H54 (cell line): ENCODE measurements at places on chromosomes 6 and 20.

- no peak for DNase-seq
These were observed 111.3 kb downstream of the PRDM1 start for GRCh38 chr6:106197441-106197840.

DNA sequence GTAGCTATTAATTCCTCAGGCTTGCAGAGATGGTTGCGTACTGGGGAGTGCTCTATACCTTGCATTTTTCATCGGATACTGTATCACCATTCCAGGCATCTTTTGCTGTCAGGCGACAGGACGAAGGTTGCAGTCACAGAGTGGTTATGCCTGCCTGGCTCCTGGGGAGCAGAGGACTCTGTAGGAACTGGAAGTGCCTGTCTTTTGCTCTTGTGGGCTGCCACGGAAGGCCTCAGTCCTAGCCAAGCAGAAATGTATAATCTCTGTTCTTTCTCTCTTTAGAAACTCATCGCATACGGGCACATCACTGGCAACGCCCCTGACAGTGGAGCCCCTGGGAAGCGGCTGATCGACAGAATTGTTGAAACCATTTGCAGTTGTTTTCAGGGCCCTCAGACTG is 29.5 kb downstream of the ARFGEF2 start:
- DNase-seq = no peak

GRCh38 chr6:78561015-78561414 is 306.3 kb upstream of the IRAK1BP1 start:
- no peak for DNase-seq

DNA sequence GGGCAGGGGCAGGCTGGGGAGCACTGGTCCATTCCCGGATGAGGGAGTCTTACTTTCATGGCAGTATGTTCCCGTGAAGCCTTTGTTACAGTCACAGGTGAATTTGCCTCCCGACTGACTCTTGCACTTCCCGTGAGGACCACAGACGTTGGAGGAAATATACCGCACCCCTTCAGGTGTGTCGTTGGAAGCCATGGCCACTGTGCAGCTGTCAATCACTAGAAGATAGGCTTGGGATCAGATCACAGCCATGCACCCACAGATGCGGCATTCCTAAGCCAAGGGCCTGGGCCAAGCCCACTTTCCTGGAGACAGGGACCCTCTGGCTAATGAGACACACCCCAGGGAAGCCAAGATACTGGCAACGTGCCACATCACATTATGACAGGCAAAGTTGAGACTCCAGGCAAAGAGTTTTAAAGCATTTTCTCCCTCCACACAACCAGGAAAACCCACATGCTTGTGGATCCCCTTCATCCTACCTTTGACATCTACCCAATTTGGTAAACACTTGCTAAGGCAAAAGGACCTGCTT is 26.8 kb downstream of the JAG1 start:
- no peak for DNase-seq

DNA sequence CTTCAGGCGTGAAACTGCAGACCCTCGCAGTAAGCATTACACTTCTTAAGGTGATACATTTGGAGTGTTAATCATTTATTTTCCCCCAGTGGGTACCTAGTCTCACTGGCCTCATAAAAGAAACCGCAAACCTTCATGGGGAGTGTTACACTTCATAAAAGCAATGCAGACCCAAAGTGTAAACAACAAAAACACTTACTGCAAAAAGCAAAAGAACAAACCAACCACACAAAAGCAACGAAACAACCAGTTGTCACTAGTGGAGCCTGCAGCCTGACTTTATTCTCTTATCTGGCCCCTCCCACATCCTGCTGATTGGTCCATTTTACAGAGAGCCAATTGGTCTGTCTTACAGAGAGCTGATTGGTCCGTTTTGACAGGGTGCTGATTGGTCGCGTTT is 23.8 kb downstream of the LY86 start:
- DNase-seq = no peak

- no peak for DNase-seq
These were observed 115.2 kb downstream of the DLL1 start for GRCh38 chr6:170175644-170176135.

DNA sequence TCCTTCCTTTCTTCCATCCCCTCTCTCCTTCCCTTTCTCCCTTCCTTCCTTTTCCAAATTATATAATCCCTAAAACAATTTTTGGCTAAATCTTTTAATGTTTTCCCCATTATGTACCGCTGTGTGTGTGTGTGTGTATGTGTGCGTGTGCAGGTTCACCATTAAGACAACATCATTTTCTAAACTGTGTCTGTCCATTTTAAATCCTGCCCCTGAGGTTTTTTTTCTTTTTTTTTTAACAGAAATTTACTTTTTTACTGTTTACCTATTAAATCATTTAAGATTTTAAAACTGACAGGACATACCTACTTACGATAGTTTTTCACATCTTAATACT is 366.3 kb upstream of the EPHA7 start:
- no peak for DNase-seq

DNA sequence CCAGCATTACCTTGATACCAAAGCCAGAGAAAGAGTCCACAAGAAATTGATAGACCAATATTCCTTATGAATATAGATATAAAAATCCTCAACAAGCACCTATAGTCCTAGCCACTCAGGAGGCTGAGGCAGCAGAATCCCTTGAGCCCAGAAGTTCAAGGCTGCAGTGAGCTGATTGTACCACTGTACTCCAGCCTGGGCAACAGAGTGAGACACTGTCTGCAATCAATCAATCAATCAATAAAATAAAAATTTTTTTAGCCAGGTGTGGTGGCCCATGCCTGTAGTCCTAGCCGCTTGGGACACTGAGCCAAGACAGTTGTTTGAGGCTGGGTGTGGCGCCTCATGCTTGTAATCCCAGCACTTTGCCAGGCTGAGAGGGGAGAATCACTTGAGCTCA is 18.9 kb upstream of the SMIM29 start:
- no peak for DNase-seq

- no peak for DNase-seq
These were observed 868.9 kb downstream of the PHF3 start for GRCh38 chr6:64504503-64504902.

- no peak for DNase-seq
These were observed 55.2 kb upstream of the CITED2 start for GRCh38 chr6:139429580-139430145.

GRCh38 chr20:49030954-49031619 is 15.0 kb upstream of the CSE1L start:
- DNase-seq = no peak

DNA sequence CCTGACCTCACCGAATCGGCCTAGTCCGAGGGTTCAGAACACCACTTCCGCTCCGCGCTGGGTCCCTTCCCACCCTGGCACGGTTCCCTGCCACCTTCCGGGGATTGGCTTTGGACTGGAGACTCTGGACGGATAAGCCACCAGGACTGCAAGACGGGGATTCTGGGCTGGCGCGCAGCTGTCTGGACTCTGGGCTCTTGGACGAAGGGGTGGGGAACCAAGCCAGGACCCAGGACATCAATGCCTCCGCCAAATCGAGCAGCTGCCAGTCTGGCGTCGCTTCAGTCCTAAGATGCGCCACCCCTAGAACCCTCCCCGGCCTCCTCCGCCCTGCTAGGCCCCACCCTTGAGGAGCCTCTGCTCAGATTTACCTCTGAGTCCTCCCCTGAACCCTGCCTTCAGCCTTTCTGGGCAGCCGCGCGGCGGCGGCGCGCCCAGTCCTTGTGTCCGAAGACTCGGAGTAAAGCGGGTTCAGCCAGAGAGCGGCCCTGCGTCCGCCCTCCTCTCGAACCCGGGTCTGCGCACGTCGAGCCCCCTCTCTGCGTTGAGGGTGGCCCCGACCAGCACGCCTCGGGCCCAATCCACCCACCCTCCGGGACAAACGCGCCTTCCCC is 1.2 kb downstream of the KCNK17 start:
- no peak for DNase-seq

DNA sequence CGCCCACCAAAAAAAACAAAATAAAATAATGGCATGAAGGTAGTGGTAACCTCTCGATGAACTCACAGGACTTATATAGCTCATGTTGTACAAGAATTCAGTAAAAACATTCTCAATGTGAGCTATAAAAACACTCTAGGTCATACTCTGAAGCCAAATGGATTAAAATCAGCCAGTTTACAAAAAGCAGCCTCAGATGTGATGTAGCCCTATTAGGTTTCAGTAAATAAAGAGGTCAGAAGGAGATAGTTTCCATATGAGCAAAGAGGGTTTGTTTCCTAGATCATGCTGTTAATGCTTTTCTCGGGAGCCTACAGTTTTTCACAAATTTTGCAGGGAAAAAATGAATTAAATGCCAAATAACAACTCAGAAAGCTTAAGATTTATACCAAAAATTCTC is 319.5 kb upstream of the HSF2 start:
- DNase-seq = no peak

- peak; percentile 14 for DNase-seq
These were observed 332.3 kb downstream of the BCKDHB start for GRCh38 chr6:80438772-80439171.

DNA sequence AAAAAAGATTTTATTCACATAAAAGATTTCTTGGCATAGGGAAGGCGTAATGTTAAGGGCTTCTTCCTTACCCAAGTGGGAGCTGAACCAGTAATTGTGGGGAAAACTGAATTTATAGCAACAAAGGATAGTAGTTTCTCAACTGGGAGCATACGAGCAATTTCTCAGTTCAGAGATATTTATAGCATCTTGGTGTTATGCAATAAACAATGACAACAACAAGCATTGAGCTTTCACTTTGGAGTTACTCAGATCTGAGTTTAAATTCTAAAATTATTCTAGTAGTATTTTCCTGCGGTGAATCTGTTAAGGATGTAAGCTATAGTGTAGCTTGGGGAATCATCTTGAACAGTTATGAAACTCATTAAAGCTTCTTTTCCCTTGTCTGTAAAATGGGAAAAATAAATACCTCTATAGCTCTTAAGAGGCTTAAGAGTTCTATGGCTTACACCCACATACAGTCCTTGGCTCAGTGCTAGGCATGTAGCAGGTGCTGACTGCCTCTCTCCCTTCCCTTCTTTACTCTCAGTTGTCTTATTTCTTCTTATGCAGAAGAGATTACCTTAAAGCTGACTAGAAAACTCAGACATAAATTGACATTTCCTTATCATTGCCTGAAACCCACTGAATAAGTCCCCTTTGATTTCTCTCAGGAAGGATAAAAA is 58.8 kb downstream of the SAMD5 start:
- no peak for DNase-seq

- no peak for DNase-seq
These were observed 53.4 kb downstream of the HIVEP1 start for GRCh38 chr6:12065321-12066140.

DNA sequence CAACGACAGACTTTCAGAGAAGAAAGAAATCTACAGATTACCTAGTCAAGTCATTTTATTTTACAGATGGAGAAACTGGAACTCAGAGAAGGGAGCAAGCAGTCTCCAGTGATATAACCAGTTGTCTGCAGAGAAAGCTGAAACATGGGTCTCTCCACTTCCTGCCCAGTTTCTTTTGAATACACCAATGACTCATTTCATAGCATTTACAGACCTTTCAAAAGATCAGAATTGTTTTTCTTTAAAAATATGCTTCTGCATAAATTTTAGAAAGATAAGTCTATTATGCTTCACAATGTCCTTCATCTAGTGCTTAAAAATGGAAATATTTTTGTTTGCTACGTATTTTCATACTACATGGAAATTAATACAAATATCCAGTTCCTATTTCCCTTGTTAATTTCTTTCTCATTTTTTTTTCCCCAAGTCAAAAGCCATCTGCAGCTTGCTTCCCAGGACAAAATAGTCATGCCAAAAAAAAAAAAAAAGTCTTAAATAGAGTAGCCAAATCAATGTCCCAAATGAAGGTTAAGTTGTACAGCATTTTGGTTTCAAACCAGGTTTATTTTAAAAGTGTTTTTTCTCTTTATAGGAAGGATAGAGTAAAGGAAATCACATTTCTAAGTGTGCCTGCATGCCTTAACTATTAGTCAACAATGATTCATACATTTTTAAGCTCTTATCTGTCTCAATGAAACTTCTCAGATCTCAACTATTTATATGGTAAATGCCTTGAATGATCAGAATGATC is 36.9 kb downstream of the ARHGAP18 start:
- DNase-seq = peak; percentile 14

- DNase-seq = no peak
These were observed 102.1 kb upstream of the CEP162 start for GRCh38 chr6:84329516-84329915.

GRCh38 chr6:160356074-160356744 is 8.0 kb downstream of the SLC22A3 start:
- DNase-seq = no peak

DNA sequence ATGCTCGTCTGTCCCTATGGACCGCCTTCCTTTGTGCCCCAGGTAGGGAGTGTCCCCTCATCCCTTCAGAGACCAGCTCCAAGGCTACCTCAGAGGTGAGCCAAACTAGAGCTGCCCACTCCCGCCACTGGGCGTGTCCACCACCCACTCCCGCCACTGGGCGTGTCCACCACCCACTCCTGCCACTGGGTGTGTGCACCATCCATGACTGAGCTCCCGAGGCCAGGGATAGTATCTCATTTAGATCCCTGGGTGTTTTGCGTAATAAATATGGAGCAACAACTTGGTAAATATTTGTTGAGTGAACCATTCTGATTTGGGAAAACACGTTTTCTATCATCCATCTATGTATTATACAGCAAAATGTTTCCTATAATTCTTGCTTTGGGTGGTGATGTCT is 68.8 kb downstream of the ZBTB2 start:
- no peak for DNase-seq

DNA sequence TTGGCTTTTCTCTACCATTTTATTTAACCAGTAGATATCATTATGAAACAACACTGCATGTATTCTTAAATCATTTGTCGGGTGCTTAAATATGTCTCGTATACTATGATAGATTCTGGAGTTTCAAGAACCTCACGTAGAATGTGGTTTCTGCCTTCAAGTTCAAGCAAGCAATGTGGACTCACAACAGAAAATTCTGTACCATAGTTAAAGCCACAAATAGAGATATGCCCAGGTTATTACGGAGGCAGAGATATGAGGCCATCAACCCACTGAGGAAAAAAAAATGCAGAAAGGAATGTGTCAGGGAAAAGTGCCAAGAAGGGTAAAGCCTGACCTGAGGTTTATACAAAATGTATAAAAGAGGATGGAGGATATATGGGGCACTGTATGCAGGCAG is 109.9 kb downstream of the GFRAL start:
- no peak for DNase-seq

GRCh38 chr6:110357664-110358552 is at the start of gene METTL24:
METTL24 (minus strand) TSS chr6:110358349; CDS start chr6:110358272, 77 bp downstream.
- no peak for DNase-seq

- DNase-seq = no peak
These were observed 1.0 kb downstream of the JARID2 start for GRCh38 chr6:15246666-15247499.

DNA sequence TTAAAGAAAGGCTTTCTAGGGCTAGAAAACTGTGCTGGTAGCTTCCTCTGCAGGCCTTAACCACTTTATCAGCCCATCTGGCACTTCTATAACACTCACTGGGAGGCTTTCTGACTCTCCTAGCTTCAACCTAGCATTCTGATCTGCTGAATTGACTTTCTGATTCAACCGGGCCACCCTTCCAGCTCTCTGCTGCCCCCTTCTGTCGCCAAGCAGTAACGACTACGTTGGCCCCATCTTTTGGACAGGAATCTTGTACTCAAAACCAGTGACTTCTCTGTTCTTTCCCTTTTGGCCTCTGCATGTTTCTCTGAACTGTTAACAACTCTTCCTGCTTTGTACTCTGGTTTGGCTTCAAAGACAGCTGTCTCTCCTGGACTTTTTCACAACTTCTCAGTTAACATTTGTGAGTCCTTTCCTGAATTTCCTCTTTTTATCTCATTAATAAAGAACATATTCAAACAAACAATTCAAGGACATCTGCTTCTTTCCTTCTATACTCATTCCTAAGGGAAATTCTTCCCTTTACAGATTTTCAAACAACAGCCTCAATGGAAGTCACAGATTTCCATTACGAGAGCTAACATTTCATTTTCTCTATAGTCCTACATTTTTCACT is 43.9 kb upstream of the FAM135A start:
- peak; percentile 10 for DNase-seq
